Retina (tissue), 1 donor: ENCODE measurements at places on chromosomes 12 and 14.

DNA sequence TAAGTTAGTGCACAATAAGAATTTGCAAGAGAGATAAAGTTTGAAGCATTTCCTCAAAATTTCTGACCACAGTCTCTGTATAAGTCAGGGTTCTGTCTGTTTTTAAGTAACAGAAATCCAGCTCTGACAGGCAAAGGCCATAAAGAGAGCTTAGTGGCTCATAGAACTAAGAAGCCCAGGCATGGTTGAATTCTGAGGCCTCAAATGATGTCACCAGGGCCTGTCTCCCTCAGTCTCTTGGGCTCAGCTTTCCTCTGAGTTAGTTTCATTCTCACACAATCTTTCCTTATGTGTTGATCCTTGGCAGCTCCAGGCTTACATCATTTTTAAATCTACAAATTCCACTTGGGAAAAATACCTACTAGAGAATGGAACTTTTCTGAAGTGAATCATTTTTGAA is 173.4 kb upstream of the ATP2B1 start:
- DNase-seq, result no peak

DNA sequence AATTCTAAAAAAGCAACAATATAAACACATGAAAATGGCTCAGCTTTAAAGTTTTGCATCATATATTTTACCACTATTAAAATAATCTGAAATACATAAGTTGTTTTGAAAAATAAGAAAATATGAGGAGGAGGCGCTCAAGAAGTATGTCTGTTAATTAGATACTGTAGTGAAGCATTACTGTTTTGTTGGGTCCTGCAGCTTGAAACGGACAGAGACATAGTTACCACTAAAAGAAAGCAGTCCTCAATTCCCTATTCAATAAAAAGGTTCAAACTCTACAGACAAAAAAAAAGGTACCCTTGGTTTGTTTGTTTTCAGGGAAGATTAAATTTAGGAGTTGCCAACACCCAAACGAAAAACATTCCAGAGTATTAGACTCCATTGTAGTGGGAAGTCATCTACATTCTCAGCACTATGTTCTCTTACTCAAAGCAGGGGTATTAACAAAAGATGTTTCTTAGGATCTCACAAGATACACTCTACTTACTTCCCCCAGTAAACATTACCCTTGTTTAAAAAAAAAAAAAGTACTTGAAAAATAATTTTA is 3.0 kb downstream of the PAWR start:
- DNase-seq, result peak; percentile 11

GRCh38 chr12:42804928-42805327 is 215.4 kb upstream of the PRICKLE1 start:
- no peak for DNase-seq

DNA sequence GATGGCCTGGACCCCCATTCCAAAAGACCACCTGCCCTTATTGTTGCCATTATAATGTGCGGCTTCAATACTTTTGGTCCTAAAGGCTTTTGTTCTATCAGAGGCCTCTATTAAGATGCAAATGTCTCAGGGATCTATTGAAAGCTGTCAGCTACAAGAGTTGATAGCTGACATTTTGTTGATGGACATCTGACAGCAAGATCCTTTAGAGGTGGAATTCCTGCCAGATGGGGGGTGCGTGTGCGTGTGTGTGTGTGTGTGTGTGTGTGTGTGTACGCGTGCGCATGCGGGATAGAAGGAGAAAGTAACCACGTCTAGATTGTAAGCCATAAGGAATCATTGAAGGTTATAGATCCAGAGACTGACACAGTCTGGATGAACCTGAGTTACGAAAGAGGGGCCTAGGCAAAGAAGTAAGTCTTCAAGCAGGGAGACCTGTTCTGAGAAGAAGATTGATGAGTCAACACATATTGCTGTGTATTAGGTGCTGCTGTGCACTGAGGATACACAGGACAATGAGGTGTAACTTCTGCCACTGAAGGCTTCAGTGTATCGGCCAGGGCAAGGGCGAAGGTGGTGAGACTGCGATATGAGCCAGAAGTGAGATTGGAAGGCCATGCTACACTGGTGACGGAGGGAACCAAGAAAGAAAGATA is 89.2 kb downstream of the PRMT8 start:
- no peak for DNase-seq

- DNase-seq, result no peak
These were observed 11.5 kb downstream of the PLEK2 start for GRCh38 chr14:67400434-67400833.

- no peak for DNase-seq
These were observed 265.9 kb downstream of the EMP1 start for GRCh38 chr12:13462450-13462849.

GRCh38 chr14:22699801-22700564 is 55.8 kb upstream of the OR6J1 start:
- DNase-seq, result no peak

DNA sequence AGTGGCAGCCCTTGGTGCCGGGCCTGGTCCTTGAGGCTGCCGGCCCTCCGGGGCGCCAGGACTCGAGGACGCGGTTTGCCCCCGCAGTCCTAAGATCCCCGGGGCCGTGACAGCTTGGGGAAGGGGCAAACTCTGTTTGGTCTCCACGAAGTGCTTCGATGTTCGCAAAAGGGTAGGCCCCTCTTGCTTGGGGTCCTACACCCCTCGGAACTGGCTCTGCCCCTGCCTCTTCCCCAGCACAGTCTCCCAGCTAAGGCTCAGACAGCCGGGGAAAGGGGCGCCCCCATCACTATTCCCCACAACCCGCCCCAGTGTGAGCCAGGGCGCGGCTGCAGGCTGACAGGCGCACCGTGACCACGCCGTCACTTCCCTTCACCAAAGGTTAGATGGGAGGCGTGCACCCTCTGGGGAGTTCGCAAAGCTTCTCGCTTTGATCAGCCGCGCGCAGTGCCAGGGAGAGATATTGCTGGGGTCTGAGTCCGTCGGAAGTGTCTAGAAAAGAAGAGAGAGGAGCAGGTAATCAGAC is 7.2 kb upstream of the OTX2 start:
- DNase-seq, result no peak
